ENCODE measurements at places on chromosomes 4 and X.

- no peak for DNase-seq
These were observed 8.4 kb downstream of the NDUFA1 start for GRCh38 chrX:119880076-119880475.

GRCh38 chr4:101244349-101244748, 103.0 kb downstream of the PPP3CA start:
- DNase-seq = no peak

DNA sequence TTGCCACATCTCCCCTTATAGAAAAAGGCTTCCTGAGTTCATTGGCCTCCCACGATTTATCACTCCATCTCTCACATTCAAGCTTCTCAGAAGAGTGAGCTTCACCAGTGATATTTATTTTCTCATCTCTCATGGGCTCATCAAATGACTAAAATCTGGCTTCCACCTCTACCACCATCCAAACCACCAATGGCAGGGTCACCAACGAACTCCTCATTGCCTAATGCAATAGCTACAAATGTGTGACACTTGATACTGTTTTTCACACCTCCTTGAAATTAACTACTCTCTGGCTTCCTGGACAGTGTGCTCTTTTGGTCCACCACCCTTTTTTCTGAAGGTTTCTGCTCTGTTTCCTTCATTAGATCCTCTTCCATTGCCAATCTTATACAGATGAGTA, 129.0 kb downstream of the SH2D1A start:
- no peak for DNase-seq

DNA sequence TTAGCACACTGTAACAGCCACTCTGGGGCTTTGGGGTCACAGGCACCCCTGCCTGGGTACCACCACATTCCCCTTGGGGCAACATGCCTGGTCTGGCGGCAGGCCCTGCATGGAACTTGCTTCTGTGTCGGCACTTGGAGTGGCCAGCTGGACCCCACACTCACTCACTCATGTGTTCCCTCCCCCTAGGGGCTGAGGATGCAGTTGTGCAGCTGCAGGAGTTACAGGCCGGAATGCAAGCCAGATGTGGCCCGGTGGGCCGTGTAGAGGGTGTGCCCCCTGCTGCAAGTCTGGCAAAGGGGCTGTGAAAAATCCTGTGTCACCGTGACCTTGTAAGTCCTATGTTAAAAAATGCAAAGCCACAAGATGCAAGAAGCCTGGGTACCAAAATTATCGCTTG, 34.2 kb downstream of the ATXN3L start:
- DNase-seq = no peak

DNA sequence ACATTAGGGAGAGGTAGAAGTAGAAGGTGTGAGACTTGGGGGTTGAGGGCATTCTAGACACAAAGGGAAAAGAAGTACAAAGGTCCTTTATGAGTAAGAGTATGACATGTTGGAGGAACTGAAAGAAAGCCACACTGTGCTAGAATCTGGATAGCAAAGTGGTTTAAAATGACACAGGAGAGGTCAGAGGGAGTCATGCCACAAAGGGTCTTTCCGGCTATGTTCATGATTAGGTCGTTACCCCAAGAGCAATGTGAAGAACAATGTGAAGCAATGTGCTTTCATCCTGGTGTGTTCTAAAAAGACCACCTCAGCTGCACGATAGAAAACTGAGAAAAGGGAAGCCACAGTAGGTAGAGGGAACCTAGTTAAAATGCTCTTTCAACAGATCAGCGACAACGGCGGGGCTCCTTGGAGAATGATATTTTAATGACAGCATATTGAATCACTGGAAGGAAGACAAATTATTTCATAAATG, 29.2 kb downstream of the SMIM14 start:
- no peak for DNase-seq

GRCh38 chrX:137031517-137032340, 2.1 kb downstream of the GPR101 start:
- peak; percentile 45 for DNase-seq

GRCh38 chr4:14792702-14793227, 209.5 kb upstream of the CPEB2 start:
- DNase-seq = no peak

DNA sequence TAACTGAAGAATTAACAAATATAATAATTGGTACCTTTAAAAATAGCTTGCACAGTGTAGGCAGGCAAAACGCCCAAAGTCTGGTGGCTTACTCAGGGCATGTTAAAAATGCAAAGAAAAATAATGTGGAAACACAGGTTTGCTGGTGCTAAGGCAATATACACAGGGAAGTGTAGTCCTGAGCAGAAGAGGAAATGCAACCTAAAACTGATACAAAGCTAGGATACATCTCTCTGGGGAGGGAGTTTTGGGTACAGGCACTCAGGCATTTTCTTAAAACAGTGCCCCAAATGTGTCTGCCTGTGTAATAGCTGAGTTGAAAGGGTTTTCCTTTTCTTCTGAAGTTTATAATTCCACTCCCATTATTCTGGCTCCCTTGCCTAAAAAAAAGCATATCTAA, 47.4 kb downstream of the TMPRSS11E start:
- DNase-seq = no peak

DNA sequence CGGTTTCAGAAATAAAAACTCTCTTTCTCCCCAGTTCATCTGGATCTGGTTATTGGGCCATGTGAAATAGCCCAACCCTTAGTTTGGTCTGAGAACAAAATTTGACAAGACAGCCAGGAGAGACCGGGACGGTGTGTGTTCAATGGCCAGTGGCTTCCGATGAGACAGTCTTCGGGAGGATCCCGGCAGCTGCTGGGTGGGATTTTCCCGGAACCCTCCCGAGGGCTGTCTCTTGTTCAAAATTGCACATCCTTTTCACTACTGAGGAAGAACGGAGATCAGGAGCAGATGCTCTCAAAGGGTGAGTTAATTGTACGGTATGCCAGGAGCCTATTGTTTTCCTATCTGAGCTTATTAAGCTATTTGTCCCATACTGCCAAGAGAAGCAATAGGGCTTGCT, 166.5 kb downstream of the PRR32 start:
- DNase-seq = no peak

- DNase-seq = no peak
These were observed 73.7 kb upstream of the NDST4 start for GRCh38 chr4:115187136-115187535.

DNA sequence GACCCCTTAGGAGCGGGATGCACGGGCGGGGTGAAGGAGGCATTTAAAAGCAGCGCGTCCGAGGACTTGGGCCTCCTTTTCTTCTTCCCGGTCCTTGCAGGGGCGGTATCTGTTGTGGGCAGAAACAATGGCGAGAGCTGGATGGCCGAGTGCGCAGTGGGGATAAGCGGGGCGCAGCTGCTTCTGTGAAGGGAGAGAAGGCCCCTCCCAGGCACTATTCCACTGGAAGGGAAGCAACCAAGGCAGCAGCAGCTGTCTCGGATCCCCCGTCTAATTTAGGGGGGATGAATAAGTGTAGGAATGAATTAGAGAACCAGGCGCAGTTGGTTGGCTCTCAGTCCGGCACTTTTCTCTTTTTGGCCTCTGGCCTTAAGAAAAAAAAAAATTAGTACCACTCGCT, 995 bp downstream of the SMARCA5 start:
- no peak for DNase-seq

DNA sequence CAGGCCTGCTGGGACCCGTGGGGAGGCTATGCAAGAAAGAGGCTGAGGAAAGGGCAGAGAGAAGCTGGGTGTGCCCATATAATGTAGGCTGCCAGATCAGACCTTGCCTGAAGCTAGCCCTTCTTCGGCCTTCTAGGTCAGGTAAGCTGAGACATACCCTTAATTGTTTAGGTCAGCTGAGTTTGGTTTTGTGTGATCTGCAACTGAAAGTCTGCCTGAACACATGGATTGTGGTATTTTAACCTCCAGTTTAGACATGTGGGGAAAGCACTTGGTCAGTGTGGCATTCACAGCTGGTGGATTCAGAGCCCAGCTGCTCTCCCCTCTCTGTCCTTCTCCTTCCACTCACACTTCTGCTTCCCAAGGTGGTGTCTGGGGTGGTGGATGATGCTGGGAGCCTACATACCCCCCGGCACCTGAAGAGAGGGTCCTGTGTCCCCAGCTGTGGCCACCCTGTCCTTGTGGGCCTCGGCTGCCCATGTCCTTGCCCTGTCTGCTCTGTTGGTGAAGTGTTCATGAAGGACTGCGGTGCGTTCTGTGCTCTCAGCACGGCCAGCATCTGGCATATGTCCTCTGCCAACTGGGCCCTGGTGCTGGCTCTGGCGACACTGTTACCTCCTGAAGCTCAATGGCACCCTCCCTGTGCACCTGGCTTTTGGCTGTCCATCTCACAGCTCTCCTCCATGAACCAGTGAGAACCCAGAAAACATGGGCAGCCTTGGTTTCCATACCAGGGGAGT, 82.1 kb downstream of the NAT8L start:
- no peak for DNase-seq

- no peak for DNase-seq
These were observed 112.8 kb downstream of the AFAP1 start for GRCh38 chr4:7826909-7827306.

DNA sequence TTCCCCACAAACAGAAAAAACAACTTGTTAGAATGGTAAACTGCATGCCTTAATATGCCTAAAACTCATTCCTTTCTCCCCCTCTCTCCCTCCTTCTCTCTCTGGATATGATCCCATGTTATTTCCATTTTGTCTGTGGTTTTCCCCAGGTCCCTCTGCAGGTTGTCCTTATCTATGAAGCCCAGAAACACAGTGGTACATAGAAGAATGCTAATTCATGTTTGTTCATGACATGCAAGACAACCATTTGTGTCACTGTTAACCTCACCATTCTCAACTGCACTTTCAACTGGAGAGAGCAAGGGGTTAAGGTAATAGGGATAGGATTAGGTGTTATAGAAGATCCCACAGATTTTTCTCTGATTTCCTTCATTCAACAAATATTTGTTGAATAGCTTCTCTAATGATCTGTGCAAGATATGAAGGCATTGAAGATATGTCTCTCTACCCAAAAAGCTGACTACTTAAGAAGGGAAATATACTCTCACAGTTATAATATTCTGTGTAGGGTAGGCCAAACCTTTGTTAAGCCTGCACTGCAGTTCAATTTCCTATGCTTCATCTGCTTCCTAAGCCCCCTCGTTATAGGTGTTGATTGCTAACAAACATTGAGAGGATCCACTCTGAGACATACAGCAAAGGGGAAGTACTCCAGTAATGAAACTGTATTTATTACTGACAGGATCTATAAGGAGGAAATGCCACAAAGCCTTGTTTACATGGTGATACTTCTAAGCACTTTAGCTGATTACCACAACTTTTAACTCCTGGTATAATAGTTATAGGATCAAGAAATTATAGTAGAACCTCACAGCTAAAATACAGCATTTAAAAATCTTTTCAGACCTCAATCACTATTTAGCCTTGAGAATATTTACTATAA, 96.1 kb downstream of the FRYL start:
- no peak for DNase-seq

DNA sequence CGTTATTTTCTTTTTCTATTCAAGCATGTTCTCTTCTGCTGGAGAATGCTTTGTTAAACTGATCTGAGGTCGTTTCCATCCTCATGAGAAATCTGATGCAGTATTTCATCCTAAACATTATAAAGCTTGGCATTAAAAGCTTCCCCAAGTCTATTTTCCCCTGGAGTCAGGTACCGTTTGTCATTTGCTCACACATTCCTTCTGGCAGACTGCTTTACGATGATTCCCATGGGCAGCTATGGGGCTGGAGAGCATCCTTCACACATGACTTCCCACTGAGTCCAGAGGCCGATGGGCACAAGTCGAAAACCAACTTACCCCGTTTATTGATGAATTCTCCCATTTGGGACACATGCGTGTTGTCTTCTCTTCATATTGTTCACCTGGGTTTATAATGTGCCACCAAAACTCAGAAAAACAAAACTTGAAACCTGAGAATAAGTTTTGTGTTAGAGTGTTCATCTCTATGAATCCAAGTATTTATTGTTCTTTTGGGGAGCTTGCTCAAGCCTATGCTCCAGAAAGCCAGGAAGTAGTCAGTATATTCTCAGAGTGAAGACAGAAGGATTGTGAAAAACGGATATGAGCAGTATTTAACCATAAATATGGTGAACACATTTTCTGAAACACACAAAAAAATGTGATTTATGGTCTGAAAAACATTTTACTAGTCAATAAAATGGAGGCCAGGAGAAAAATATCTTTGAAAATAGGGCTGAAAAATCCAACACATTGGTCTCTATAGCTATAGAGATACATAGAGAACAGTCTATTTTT, 298.8 kb upstream of the NOCT start:
- DNase-seq = no peak

DNA sequence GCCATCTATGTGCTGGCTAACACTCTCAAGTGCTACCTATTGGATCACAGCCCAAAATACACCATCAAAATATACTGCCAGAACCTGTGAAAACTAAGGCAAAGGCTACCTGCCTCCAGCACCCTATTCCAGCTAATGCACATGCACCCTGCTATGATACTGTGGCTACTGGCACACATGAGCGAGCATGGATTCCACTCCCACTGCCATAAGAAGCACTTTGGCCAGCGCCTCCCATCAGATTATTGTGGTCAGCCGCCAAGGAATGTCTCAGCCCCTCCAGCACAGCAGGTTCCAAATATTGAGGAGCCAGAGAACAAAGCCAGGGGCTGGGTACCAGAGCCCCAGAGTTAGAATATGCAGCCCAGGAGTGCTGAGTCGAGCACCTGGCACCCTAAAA, 32.5 kb upstream of the TMPRSS11F start:
- DNase-seq = no peak

DNA sequence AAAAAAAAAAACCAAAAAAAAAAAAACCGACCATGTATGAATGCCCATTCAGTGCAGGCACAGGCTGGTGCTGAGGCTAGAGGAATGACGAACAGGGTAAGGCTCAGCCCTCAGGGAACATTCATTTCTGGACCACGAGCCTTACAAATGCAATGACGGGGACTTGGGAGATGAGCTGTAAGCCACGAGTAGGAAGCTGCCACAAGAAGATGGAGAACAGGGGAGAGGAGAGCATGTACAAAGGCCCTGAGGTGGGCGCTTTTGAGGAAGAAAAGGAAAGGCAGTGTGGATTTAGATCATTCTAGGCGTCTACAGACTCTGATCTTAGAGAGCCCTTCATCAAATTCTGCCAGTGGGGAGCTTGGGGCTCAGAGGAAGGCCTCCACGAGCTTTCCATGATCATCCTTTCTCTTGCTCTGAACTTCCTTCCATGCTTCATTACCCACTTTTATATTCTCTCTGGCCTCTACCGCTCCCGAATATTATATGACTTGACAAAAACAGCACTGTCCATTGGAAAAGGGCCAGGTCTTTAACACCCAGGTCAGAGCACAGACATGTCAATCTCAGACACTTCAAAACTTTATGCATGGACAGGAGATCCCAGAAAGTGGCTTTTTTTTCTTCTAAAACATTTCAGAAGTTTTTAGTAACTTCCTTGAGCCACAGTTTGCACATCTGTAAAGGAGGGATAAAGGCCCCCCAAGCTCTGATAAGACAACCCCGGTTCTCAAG, 3.3 kb upstream of the ZNF518B start:
- no peak for DNase-seq

DNA sequence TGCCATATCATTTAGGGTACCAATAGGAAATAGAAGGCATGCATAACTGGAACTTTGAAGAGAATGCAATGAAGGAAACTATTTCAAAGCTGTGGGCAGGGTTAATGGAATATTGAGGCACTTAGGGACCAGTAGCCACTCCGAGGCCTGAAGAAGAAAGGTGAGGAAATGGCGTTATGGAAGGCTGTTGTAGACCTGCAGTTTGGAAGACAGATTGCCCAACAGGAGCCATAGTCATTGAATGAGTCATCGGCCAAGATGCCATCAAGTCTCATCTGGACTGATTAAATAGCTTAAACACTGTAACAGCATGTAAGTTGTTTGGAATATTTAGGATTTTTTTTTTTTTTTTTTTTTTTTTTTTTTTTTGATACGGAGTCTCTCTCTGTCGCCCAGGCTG, 11.6 kb downstream of the CXCL13 start:
- no peak for DNase-seq

GRCh38 chr4:119671205-119671604, 42.6 kb upstream of the PDE5A start:
- DNase-seq = no peak

Data from stimulated activated CD4-positive, alpha-beta T cell treated with anti-CD3 and anti-CD28 coated beads, Interleukin-4, amount 100 ng/mL, for 4 hours (primary cell).